Mesothelial cell of epicardium (in vitro differentiated cells): ENCODE measurements at places on chromosomes 12 and 14. TPM values are rescaled to one million over a fixed set of nuclear protein-coding genes. Genes with fewer than 3 reads are reported as not detected.

The MYH6 gene
- not detected in 3 replicates for total RNA-seq

The BEGAIN gene
- total RNA-seq: 4.7 to 6.7 TPM (median 5.1 TPM) in 3 replicates

The KRT73 gene
- total RNA-seq: not detected in 3 replicates

The TAS2R13 gene
- total RNA-seq: 3.1 to 3.8 TPM (median 3.5 TPM) in 3 replicates

The VDR gene
- 0.36 to 0.54 TPM (median 0.51 TPM) in 3 replicates for total RNA-seq

The ENDOU gene
- 0.11 to 0.51 TPM (median 0.29 TPM) in 3 replicates for total RNA-seq

The UNG gene
- total RNA-seq: 48.2 to 49.0 TPM (median 48.7 TPM) in 3 replicates

The SLC8A3 gene
- 0.22 to 0.27 TPM (median 0.23 TPM) in 3 replicates for total RNA-seq

The RNASE2 gene
- not detected in 3 replicates for total RNA-seq

The FLRT2 gene
- 143 to 150 TPM (median 148 TPM) in 3 replicates for total RNA-seq

The HIGD1C gene
- total RNA-seq: not detected in 3 replicates

The KRT82 gene
- not detected in 3 replicates for total RNA-seq

The BICDL1 gene
- 38.8 to 41.5 TPM (median 40.1 TPM) in 3 replicates for total RNA-seq

The AKAP6 gene
- 7.3 to 8.5 TPM (median 7.8 TPM) in 3 replicates for total RNA-seq

The CIDEB gene
- total RNA-seq: not detected in 3 replicates

The CMTM5 gene
- total RNA-seq: 0.29 TPM in 1 of 3 replicates, not detected in the others

The NELL2 gene
- 1.9 to 2.3 TPM (median 2.1 TPM) in 3 replicates for total RNA-seq

The STK38L gene
- 46.7 to 48.2 TPM (median 47.0 TPM) in 3 replicates for total RNA-seq

The PROX2 gene
- not detected in 3 replicates for total RNA-seq

The RASSF9 gene
- 4.9 to 5.0 TPM (median 5.0 TPM) in 3 replicates for total RNA-seq

The BDKRB2 gene
- total RNA-seq: 10.1 to 11.5 TPM (median 11.3 TPM) in 3 replicates

The BDKRB1 gene
- total RNA-seq: 10.4 to 12.5 TPM (median 10.9 TPM) in 3 replicates

The DNAJC22 gene
- 13.2 to 15.3 TPM (median 14.4 TPM) in 3 replicates for total RNA-seq

The COX8C gene
- total RNA-seq: 0.73 to 1.2 TPM in 2 of 3 replicates, not detected in the other

The GTF2A1 gene
- total RNA-seq: 29.0 to 31.1 TPM (median 30.5 TPM) in 3 replicates

The GNG2 gene
- total RNA-seq: 47.2 to 56.2 TPM (median 52.4 TPM) in 3 replicates

The HOXC5 gene
- total RNA-seq: 28.7 to 33.8 TPM (median 29.3 TPM) in 3 replicates

The KITLG gene
- total RNA-seq: 13.0 to 14.4 TPM (median 13.9 TPM) in 3 replicates

The FAIM2 gene
- 0.13 to 0.47 TPM (median 0.29 TPM) in 3 replicates for total RNA-seq

The LYZ gene
- 0.34 to 0.60 TPM (median 0.47 TPM) in 3 replicates for total RNA-seq

The SYCP3 gene
- 0.14 to 0.16 TPM (median 0.16 TPM) in 3 replicates for total RNA-seq

The PRH2 gene
- total RNA-seq: not detected in 3 replicates

The LUM gene
- total RNA-seq: 490 to 545 TPM (median 508 TPM) in 3 replicates

The TEX22 gene
- total RNA-seq: 3.5 to 4.8 TPM (median 4.5 TPM) in 3 replicates

The ACOT6 gene
- total RNA-seq: not detected in 3 replicates

The CCDC198 gene
- not detected in 3 replicates for total RNA-seq

The KRT78 gene
- total RNA-seq: not detected in 3 replicates

The CEBPE gene
- not detected in 3 replicates for total RNA-seq

The HOXC4 gene
- total RNA-seq: 67.4 to 73.6 TPM (median 69.4 TPM) in 3 replicates

The MDGA2 gene
- 0.27 to 0.33 TPM (median 0.27 TPM) in 3 replicates for total RNA-seq

The FGF6 gene
- total RNA-seq: not detected in 3 replicates

The TAS2R50 gene
- 3.3 to 3.4 TPM (median 3.3 TPM) in 3 replicates for total RNA-seq

The JAG2 gene
- total RNA-seq: 33.7 to 38.9 TPM (median 33.9 TPM) in 3 replicates

The TAS2R9 gene
- total RNA-seq: 0.50 to 0.64 TPM (median 0.56 TPM) in 3 replicates

The P2RX2 gene
- total RNA-seq: 7.3 to 8.7 TPM (median 8.6 TPM) in 3 replicates

The PPFIA2 gene
- 1.0 to 1.6 TPM (median 1.1 TPM) in 3 replicates for total RNA-seq

The MYL2 gene
- not detected in 3 replicates for total RNA-seq

The LIN7A gene
- total RNA-seq: 9.0 to 10.0 TPM (median 9.9 TPM) in 3 replicates

The TSPAN9 gene
- total RNA-seq: 46.7 to 49.4 TPM (median 48.8 TPM) in 3 replicates

The ESPL1 gene
- total RNA-seq: 15.7 to 20.8 TPM (median 15.9 TPM) in 3 replicates

The SYNDIG1L gene
- 0.38 to 0.58 TPM (median 0.38 TPM) in 3 replicates for total RNA-seq
